ENCODE measurements at places on chromosomes 3 and 15. TPM values are rescaled to one million over a fixed set of nuclear protein-coding genes. Genes with fewer than 3 reads are reported as not detected.

Gene TERC
- 55.3 TPM for total RNA-seq

Gene PCOLCE2
- total RNA-seq, result 3.2 TPM

Gene PCLAF
- 0.74 TPM for total RNA-seq

Gene MON1A
- 9.1 TPM for total RNA-seq

Gene HRH1
- total RNA-seq, result 1.7 TPM

Gene LDHAL6B
- not detected for total RNA-seq

Gene KNG1
- total RNA-seq, result not detected

Gene EXD1
- total RNA-seq, result 0.25 TPM

Gene SNX22
- 4.2 TPM for total RNA-seq

Gene MINDY4B
- total RNA-seq, result not detected

Gene C15orf61
- 11.3 TPM for total RNA-seq

Gene DUT
- 47.5 TPM for total RNA-seq

Gene TMIE
- 2.0 TPM for total RNA-seq

Gene GRIP2
- total RNA-seq, result 7.4 TPM

Gene P2RY14
- total RNA-seq, result 0.74 TPM

Gene PSTPIP1
- not detected for total RNA-seq

Gene FBXO40
- total RNA-seq, result under 0.01 TPM

Gene PPP1R2
- total RNA-seq, result 43.0 TPM

Gene OR5K1
- total RNA-seq, result not detected

Gene NDUFB5
- 107 TPM for total RNA-seq

All from temporal lobe (tissue), 4 donors.